GM23338 (cell line): ENCODE measurements at places on chromosomes 2 and 18. TPM values are rescaled to one million over a fixed set of nuclear protein-coding genes. Genes with fewer than 3 reads are reported as not detected.

The CKAP2L gene
- total RNA-seq = 15.1 and 16.2 TPM in 2 replicates

DNA sequence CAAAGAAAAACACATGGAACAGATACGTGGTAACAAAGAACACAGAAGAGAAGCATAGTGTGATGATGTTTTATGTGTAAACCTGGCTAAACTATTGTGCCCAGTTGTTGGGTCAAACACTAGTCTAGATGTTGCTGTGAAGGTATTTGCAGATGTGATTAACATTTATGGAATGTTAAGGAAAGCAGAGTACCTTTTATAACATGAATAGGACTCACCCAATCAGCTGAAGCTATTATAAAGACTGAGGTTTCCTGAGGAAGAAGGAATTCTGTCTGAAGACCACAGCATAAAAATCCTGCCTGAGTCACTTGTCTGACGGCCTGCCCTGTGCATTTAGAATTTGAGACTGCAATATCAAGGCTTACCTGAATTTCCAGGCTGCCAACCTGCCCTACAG is 253.1 kb downstream of the DYM start:
- no peak overlapping the region for H3K4me3 ChIP-seq
- H3K4me1 ChIP-seq = no peaks in the 10 kb centered on the region
- H3K27ac ChIP-seq = no peak overlapping the region
- H3K36me3 ChIP-seq = no peaks in the 10 kb centered on the region

GRCh38 chr2:22934747-22935146 is 450.2 kb upstream of the KLHL29 start:
- no peaks in the 10 kb centered on the region for H3K36me3 ChIP-seq
- H3K27ac ChIP-seq = no peak overlapping the region
- H3K4me1 ChIP-seq = no peaks in the 10 kb centered on the region
- no peak overlapping the region for H3K4me3 ChIP-seq
- no peak for DNase-seq
- H3K27me3 ChIP-seq = no peaks in the 10 kb centered on the region

DNA sequence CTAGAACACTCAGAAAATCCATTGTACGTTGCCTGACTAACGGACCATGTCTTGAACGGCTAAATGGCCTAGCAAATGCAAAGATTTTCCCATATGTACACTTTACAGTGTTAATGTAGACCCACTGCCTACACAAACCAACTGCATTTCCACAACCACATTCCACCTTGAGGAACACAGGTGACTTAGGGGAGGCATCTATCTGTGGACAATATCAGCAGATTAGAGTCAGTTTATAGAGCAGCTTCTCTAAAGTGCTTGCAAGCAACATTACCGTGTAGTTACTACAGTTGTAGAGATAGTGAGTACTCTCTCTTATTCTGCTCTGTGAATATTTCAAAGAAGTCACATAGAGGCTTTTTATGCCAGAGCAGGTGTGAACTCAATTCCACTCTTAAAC is 139.6 kb downstream of the TCF4 start:
- no peaks in the 10 kb centered on the region for H3K4me1 ChIP-seq
- H3K27ac ChIP-seq = no peak overlapping the region
- no peak for DNase-seq
- no peaks in the 10 kb centered on the region for H3K36me3 ChIP-seq
- H3K27me3 ChIP-seq = no peaks in the 10 kb centered on the region
- no peak overlapping the region for H3K4me3 ChIP-seq

The MOCOS gene
- total RNA-seq = 6.5 and 7.2 TPM in 2 replicates

The IL36G gene
- total RNA-seq = 0.70 TPM in 1 of 2 replicates, not detected in the other

The CCBE1 gene
- total RNA-seq = 2.1 and 3.5 TPM in 2 replicates
